ENCODE measurements at places on chromosomes 4 and X.
A peak's percentile ranks its signal among the peaks of the same experiment; 100 is the strongest.

- DNase-seq = no peak
Measured at GRCh38 chr4:124866301-124866700, 153.8 kb upstream of the ANKRD50 start.

DNA sequence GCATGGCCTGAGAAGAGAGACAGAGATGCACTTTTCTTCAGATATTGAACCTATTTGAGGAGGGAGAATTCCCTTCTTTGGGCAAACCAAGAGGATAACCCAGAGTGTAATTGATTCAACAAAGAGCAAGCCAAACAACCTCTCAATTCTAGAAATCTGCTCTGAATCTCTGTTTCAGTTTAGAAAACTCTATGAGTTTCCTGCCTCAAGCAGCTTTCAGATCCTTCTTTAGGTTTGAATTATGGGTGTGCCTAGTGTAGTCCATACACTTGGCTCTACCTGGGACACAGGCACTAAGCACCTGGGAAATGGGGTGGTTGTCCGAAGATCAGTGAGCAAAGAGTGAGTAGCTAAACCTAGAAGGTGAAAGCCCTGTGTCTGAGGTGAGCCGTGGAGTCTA is 52.0 kb upstream of the MTMR8 start:
- no peak for DNase-seq

DNA sequence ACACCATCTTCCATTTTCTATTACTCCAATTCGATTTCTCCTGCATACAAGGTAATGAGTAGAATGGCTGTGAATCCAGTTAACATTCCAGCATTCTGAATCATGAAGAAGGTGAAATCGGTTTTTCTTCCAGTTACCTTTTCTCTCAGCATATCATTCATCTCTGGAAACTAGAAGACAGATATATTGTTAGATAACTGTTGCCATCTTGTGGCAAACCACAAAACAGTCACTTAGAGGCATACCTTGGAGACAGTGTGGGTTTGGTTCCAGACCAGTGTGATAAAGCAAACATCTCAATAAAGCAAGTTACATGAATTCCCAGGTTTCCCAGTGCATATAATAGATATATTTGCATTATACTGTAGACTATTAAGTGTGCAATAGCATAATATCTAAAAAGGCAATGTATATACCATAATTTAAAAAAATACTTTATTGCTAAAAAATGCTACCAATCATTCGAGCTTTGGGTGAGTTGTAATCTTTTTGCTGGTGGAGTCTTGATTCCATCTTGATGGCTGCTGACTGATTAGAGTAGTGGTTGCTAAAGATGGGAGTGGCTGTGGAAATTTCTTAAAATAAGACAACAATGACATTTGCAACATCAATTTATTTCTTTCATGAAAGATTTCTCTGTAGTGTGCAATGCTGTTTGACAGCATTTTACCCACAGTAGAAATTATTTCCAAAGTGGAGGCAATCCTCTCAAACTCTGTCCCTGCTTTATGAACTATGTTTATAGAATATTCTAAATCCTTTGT is 82.1 kb downstream of the SLC39A8 start:
- no peak for DNase-seq

DNA sequence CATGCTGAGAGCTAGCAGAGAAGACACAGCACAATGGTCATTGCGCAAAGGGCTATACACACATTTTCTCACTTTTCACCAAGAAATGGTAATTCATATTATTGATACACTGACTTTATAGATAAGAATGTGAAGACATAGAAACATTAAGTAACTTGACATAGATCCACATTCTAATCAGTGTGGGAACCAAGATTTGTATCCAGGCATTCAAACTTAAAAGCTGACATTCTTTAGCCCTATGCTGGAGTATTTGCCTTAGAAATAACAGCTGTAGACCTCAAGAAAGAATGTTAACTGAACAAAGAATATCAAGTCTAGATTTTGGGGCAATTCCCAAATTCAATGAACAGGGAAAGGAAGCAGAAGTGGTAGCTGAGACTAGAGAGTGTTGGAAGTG is 384.8 kb downstream of the IL15 start:
- no peak for DNase-seq

GRCh38 chrX:140071037-140071436 is 105.7 kb upstream of the CXorf66 start:
- no peak for DNase-seq

DNA sequence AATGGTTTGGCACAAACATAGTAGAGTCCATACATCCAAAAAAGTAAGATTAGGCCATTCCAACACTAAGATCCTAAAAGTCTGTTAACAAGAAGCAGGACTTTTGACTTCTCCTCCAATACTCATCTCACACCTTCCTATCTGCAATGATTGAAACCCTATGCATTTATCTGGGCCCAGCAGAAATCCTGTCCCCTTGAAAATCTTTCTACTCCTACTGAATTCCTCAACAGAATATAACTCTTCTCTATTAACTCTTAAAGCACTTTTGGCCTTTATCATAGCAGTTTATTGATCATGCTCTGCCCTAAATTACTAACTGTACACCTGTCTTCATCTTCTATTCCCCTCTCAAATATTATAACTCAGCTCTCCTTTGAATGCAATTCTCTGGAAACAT is 4.6 kb downstream of the G3BP2 start:
- DNase-seq = no peak

GRCh38 chr4:128393101-128393704 is 105.6 kb upstream of the PGRMC2 start:
- DNase-seq = no peak

- DNase-seq = no peak
Measured at GRCh38 chr4:182255441-182256190, 12.4 kb downstream of the TENM3 start.

- no peak for DNase-seq
Measured at GRCh38 chr4:157992038-157992705, 180.7 kb downstream of the GASK1B start.

DNA sequence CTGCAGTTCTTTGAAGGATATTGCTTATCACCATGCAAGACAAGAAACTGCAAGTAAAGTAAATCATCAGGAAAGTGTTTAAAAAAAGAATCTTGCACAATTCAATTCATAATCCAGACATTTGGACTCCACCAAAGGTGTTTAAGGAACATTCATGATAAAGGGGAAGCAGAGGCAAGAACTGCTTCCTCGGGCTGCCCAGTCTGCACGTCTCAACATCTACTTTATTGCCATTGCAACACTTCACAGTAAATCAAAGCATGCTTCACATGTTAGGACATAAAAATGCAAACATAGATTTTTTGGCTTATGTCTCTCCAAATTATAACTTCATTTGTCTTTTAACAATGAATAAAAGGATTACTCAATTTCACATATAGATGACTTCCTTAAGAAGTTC is 42.5 kb downstream of the MID1 start:
- no peak for DNase-seq

DNA sequence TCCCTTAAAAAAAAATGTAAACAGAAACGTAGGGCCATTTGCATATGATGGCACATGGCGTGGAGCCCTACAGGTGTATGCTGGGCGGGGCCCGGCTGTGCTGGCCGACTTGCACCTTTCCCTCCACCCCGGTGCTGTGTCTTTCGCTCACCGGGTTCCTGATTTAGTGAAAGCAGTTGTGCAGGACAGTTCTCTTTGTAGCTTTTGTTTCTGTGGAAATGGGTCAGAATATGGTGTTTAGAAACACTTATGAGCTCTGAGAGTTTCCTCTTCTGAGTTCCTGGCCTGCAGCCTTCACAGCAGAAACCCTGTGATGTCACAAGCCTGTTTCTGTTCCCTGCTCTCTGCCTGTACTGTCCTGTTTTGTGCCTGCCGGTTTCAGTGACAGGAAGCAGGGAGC is 22.5 kb upstream of the MSANTD1 start:
- DNase-seq = no peak

- no peak for DNase-seq
Measured at GRCh38 chr4:117893207-117893606, 141.1 kb upstream of the NDST3 start.

DNA sequence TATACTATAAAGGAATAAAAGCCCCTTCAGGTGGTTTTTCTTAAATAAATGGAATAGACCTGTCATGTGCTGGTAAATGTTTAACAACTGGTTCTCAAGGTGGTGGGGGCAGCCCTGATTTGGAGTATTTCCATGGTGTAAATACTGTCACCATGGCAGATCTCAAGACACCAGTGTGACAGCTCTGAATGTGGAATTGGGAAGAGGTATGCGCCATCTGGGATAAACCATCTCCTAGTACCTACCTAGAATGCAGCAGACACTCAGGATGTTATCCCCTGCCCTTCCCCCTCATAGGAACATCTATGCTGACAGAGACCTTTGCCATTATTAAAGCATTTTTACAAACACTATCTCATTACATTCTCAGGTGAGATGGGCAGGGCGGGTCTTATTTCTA is 26.4 kb upstream of the TMSB4X start:
- DNase-seq = no peak

DNA sequence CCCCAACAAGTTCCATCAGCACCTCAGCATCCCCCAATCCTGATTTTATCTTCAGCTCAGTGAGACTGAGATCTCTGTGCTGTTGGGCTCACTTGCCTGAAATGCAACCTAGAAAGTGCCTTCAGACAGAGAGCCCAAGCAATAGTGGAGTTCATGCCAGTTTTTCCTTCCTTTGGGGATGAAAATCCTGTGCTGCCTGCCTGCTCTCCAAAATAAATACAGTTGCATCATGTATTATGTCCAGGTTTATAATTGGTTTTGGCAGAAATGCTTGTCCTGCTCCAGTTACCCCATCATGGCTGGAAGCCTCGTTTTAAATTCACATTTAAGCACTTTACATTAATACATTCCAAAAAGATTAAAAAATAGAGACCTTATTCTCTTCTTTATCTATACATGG is 1865.5 kb upstream of the TENM3 start:
- no peak for DNase-seq

DNA sequence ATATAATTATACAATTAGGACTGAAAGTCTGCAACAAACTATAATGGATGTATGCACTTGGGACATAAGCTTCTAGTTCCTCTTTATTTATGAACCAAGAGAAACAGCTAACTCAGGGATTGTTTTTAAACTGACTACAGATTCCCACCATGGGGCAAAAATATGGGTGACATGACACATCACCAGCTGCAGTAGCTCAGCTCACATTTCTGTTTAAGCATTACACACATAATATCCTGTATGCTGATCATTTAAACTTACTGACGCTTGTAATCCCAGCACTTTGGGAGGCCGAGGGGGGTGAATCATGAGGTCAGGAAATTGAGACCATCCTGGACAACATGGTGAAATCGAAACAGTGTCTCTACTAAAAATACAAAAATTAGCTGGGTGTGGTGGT is 11.5 kb downstream of the FGB start:
- DNase-seq = no peak

- DNase-seq = peak; percentile 54
Measured at GRCh38 chrX:143781103-143781502, 60.6 kb upstream of the SPANXN2 start.

Measured in H9 (cell line).